ENCODE measurements at places on chromosomes 6 and 20. TPM values are rescaled to one million over a fixed set of nuclear protein-coding genes. Genes with fewer than 3 reads are reported as not detected.

ANKRD66 gene
- not detected for total RNA-seq

SMLR1 gene
- not detected for total RNA-seq

HCK gene
- total RNA-seq: 0.06 TPM

MUCL3 gene
- 0.15 TPM for total RNA-seq

FAM162B gene
- total RNA-seq: 0.11 TPM

SLC18B1 gene
- 4.8 TPM for total RNA-seq

HLA-DMA gene
- total RNA-seq: 3.3 TPM

CCDC170 gene
- 0.07 TPM for total RNA-seq

ASIP gene
- total RNA-seq: not detected

ZGPAT gene
- 19.0 TPM for total RNA-seq

TINAG gene
- total RNA-seq: 0.14 TPM

NOTCH4 gene
- total RNA-seq: 0.98 TPM

GSTA2 gene
- not detected for total RNA-seq

LBP gene
- total RNA-seq: 1.1 TPM

APOM gene
- 3.8 TPM for total RNA-seq

ADGB gene
- total RNA-seq: not detected

BTN1A1 gene
- total RNA-seq: not detected

GGT7 gene
- total RNA-seq: 7.8 TPM

ZNF831 gene
- total RNA-seq: not detected

FHL5 gene
- total RNA-seq: not detected

TNF gene
- not detected for total RNA-seq

RRAGD gene
- 3.6 TPM for total RNA-seq

FYN gene
- 3.9 TPM for total RNA-seq

GNRH2 gene
- total RNA-seq: not detected

SNAP91 gene
- total RNA-seq: 0.30 TPM

LRRC73 gene
- total RNA-seq: 0.56 TPM

NKX2-2 gene
- total RNA-seq: not detected

HLA-DOA gene
- 0.09 TPM for total RNA-seq

TRIM40 gene
- total RNA-seq: not detected

BMP7 gene
- total RNA-seq: 0.36 TPM

TBXT gene
- total RNA-seq: not detected

CENPW gene
- total RNA-seq: 37.7 TPM

BPIFB4 gene
- total RNA-seq: not detected

FRMD1 gene
- 0.05 TPM for total RNA-seq

BCAS1 gene
- total RNA-seq: 0.69 TPM

PTCHD4 gene
- 0.04 TPM for total RNA-seq

ERVFRD-1 gene
- total RNA-seq: not detected

PDSS2 gene
- total RNA-seq: 5.4 TPM

LIN28B gene
- total RNA-seq: 1.3 TPM

CDKN1A gene
- 283 TPM for total RNA-seq

SDCBP2 gene
- total RNA-seq: 1.6 TPM

PPP1R3G gene
- 2.0 TPM for total RNA-seq

GRM1 gene
- not detected for total RNA-seq

RPS6KA2 gene
- total RNA-seq: 0.16 TPM

SLC22A7 gene
- not detected for total RNA-seq

C6orf89 gene
- total RNA-seq: 20.6 TPM

VSX1 gene
- total RNA-seq: 1.3 TPM

LAMA2 gene
- total RNA-seq: 0.48 TPM

RIPOR2 gene
- 0.69 TPM for total RNA-seq

SLC12A5 gene
- 13.8 TPM for total RNA-seq

POU3F2 gene
- not detected for total RNA-seq

OTOR gene
- total RNA-seq: not detected

BTN3A1 gene
- 2.6 TPM for total RNA-seq

LRRC1 gene
- total RNA-seq: 7.1 TPM

ULBP2 gene
- total RNA-seq: 4.1 TPM

HMGN3 gene
- 58.9 TPM for total RNA-seq

UST gene
- 5.5 TPM for total RNA-seq

Data from A549 treated with dexamethasone at 1 μM for 4 hours (cell line).